ENCODE measurements at places on chromosomes 12 and 14.

GRCh38 chr14:31038521-31039166, 12.5 kb upstream of the STRN3 start:
- DNase-seq, result no peak

DNA sequence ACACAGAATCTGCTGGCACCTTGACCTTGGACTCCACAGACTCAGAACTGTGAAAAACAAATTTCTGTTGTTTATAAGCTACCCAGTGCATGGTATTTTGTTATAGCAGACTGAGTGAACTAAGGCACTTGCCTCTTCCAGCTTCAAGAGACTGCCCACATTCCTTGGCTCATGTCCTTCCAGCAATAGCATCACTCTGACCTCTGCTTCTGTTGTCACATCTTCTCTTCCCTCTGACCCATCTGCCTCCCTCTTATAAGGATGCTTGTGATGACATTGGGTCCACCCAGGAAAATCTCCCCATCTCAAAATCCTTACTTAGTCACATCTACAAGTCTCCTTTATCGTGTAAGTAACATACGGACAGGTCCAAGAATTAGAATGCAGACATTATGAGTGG, 200.4 kb downstream of the PIK3C2G start:
- no peak for DNase-seq

DNA sequence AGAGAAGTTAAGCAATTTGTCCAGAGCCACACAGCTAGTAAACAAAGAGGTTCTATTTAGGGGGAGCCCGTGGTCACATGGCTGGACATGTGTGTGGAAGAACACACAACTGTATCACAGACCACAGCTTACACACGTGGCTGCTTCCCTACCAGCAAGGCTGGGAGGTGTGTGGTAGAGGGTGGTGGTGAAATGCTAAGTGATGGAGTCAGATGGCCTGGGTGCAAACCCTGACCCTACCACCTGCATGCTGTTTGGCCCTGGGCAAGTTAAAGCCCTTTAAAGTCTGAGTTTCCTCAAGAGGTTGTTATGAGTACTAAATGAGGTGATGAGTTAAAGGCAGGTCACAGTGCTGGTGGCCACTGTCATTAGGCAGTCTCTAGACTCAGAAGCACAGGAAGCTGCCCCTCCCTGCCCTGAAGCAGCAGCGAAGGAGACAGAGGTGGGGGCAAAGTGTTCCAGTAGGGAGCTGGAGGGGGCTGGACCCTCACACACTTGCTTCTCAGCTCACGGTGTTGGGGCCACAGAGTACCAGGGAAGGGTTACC, 64.2 kb downstream of the ERH start:
- no peak for DNase-seq

DNA sequence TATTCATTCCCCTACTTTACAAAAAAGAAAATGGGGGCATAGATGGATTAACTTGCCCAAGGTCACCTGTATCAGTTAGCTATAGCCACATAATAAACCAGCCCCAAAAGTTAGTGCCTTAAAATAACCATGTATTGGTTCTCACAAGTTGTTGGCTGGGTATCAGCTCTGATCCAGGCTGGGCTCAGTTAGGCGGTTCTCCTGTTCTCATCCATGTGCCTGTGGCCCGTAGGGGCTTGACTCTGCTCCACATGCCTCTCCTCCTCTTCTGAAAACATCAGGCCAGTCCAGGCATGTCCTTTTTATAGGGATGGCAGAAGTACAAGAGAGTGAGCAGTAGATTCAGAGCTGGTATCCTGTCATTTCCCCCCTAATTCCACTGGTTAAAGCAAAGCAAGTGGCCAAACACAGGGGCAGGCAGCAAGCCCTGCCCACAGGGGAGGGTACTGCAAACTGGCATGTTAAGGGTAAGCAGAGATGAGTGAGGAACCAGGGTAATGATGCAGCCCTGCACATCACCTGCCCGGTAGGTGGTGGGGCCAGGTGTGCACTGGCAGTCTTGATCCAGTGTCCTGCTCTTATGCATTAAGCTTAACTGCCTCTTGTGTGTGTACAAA, 47.9 kb upstream of the TUNAR start:
- DNase-seq, result no peak

GRCh38 chr12:4856596-4856995, 53.1 kb upstream of the KCNA1 start:
- no peak for DNase-seq

- DNase-seq, result no peak
Measured at GRCh38 chr12:70657616-70658286, 20.5 kb upstream of the PTPRB start.

GRCh38 chr12:124994437-124994975, 1.1 kb downstream of the BRI3BP start:
- DNase-seq, result no peak

- DNase-seq, result no peak
Measured at GRCh38 chr12:56683-57346, 9.8 kb upstream of the IQSEC3 start.

- DNase-seq, result no peak
Measured at GRCh38 chr12:59357811-59358210, 238.0 kb upstream of the SLC16A7 start.

DNA sequence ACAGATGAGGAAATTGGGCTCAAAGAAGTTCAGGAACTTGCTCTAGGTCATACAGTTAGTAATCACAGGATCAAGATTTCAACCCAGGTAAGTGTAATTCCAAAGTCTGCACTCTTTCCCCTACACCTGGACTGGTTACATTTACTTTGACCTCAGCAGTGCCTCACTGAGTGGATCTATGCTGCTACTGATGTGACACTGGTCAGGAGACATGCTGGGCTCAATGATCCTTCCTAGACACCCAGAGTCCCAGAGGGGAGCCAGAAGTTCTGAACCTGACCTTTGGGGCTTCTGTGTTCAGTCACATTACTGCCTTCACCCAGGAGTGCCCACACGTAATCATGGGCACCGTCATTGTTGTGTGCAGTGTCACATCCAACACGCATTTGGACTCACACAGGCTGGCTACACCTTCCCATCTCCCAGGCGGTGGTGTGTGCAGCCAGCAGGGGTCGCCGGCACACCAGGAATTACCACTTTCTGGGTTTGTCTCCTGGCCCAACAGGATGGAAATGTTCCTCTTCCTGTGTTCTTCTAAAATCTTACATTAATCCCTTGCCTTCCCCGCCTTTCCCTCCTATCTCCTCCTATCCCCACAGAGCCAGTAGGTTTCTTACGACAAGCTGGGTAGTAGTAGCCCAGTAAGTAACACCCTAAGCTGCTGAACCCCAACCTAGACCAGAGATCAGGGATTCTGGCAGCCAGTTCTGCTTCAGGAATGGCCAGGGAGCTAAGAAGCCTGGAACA, 25.6 kb downstream of the CALCOCO1 start:
- DNase-seq, result peak; percentile 51

- DNase-seq, result no peak
Measured at GRCh38 chr14:61247935-61248334, 33.2 kb downstream of the TMEM30B start.

DNA sequence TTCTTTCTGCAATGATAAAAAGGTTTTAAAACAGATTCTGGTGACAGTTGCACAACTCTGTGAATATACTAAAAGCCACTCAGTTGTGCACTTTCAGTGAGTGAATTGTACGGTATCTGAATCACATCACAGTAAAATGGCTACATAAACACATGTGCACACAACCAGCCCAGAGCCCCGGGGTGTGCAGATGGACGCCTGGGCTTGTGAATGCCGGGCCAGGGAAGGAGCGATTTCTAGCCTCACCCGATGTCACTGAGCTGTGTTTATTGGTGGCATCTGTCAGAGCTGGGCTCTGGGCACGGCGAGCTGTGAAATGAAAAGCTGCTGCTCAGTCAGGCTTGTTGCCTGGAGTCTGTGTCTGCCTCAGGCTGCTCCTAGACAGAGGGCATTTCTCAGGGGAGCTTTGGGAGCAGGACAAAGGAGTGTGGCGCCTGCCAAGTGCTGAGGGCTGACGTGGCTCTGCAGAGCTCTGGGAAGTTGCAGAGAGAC, 25.9 kb downstream of the RHOF start:
- DNase-seq, result no peak

DNA sequence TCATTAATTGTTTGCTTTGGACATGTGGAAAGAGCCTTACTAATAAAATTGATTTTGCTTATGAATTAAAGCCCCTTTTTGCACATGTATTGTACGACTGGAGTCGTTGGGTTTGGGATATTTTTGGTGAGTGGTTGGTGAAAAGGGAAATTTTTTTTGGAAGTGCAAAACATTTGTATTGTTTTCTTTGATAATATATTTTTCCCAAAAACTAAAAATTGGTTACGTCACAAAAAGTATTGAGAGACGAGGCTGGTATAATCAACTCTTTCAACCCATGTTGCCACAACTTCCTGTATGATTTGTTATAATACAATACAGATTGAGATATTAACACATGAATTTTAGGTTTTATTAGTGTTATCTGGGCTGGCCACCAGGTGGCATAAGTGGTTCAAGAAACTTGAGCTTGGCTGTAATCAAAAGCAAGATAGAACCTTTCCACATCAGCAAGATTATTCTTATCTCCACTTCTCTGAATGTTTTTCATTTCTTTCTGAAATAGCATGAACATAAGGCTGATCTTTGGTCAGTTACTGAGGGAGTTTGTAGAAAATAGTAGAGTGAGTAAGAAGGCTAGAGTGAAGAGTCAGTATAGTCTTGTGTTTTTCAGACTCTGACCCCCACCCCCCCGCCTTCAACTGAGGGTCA, 8.7 kb downstream of the NGDN start:
- no peak for DNase-seq

DNA sequence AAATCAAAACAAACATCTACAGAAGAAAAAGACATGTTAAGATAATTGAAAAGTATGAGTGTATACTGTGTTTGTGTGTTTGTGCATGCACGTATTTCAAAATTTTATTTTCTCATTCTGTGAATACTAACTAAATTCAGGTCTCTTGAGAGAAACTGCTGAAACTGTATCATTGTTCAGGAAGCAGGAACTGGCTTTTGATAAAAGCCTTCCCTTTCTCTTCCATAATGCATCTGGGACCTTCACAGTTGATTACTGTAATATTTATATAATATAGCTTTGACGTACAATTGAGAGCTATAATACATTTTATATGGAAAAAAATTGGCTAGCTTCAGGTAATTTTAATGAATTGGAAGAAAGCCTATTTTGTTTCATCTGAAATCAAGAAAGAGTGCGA, 993.5 kb downstream of the SLC6A15 start:
- no peak for DNase-seq

GRCh38 chr12:40209886-40210285, 14.9 kb upstream of the LRRK2 start:
- no peak for DNase-seq

DNA sequence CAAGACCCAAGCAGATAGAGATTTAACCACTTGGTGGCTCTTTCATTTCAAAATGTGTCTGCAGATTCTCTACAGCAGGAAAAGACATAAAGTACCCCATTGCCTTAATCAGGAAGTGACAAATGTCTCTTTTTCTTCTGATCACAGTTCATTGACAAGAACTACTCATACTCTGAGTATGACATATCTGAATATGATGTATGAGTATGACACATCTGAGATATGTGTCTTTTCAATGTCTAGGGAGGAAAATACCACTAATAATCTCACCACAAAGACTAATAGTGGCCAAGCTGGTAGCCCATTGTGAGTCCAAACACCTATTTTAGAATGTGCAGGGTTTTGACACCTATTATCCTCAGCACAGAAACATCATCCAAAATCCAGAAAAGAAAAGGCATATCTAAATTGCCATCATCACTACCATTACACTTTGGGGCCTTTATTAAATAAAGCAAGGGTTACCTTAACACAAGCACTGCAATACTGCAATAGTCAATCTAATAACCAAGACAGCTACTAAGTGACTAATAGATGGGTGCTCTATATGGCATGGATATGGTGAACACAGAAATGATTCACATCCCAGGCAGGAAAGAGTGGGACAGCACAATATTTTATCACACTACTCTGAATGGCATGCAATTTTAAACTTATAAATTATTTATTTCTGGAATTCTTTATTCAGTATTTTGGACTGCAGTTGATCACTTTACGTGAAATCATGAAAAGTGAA, 243.7 kb upstream of the FAR2 start:
- no peak for DNase-seq

Measured in stimulated activated CD8-positive, alpha-beta memory T cell treated with anti-CD3 and anti-CD28 coated beads, Interleukin-15, amount 100 ng/mL, for 24 hours (primary cell).